ENCODE measurements at places on chromosomes 2 and 18. TPM values are rescaled to one million over a fixed set of nuclear protein-coding genes. Genes with fewer than 3 reads are reported as not detected.

The ICA1L gene
- total RNA-seq, result 10.0 TPM

The PPP4R1 gene
- 103 TPM for total RNA-seq

GRCh38 chr2:37544591-37545031 lies 126.8 kb downstream of the CDC42EP3 start:
- H3K36me3 ChIP-seq, result no peaks in the 10 kb centered on the region
- no peaks in the 10 kb centered on the region for H3K4me1 ChIP-seq
- H3K27me3 ChIP-seq, result no peaks in the 10 kb centered on the region
- DNase-seq, result no peak

DNA sequence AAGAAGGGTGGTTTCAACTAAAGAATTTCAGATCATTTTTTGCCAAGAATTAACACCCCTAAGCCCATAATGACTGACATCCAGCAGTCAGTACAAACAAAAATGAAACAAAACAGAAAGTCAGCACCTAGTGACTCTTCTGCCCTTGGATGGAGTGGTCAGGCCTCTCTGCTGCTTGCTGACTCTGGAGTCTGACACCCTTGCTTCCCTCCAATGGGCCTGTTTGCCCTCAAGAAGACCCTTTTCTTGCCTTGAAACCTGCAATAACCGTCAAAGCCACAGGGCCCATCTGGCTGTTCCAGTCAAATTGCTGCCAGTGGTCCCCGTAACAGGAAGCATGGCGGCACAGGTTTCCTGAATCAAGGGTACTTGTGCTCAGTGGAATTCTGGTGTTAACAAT lies 27.2 kb upstream of the CYTIP start:
- no peaks in the 10 kb centered on the region for H3K4me1 ChIP-seq
- no peaks in the 10 kb centered on the region for H3K36me3 ChIP-seq
- no peak overlapping the region for H3K4me3 ChIP-seq
- H3K27me3 ChIP-seq, result no peaks in the 10 kb centered on the region

The MATN3 gene
- total RNA-seq, result 2.1 TPM

GRCh38 chr18:7000484-7001096 lies 117.0 kb downstream of the LAMA1 start:
- H3K27me3 ChIP-seq, result no peaks in the 10 kb centered on the region
- no peak overlapping the region for H3K27ac ChIP-seq
- H3K4me1 ChIP-seq, result no peaks in the 10 kb centered on the region

GRCh38 chr18:46343456-46343855 lies 239.3 kb downstream of the HAUS1 start:
- no peaks in the 10 kb centered on the region for H3K36me3 ChIP-seq
- no peak overlapping the region for H3K27ac ChIP-seq
- H3K4me1 ChIP-seq, result no peaks in the 10 kb centered on the region
- no peak for DNase-seq

DNA sequence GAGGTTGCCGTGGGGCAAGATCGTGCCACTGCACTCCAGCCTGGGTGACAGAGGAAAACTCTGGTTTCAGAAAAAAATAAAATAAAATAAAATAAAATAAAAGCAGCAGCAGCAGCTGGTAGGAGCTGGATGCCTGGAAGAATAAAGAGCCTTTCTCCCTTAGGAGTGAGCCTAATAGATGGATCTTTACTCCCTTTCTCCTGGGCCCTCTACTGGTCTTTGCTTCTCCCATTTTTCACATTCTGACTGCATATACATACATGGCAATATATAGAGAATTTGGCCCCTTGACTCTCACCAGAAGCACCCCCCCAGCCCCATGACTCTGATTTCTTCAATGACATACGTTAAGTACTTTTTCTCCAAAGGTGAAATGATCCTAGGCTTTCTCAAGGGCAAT lies 9.8 kb upstream of the MALT1 start:
- H3K4me1 ChIP-seq, result no peaks in the 10 kb centered on the region
- H3K4me3 ChIP-seq, result no peak overlapping the region
- DNase-seq, result no peak
- H3K36me3 ChIP-seq, result no peaks in the 10 kb centered on the region
- H3K27me3 ChIP-seq, result no peaks in the 10 kb centered on the region
- no peak overlapping the region for H3K27ac ChIP-seq

DNA sequence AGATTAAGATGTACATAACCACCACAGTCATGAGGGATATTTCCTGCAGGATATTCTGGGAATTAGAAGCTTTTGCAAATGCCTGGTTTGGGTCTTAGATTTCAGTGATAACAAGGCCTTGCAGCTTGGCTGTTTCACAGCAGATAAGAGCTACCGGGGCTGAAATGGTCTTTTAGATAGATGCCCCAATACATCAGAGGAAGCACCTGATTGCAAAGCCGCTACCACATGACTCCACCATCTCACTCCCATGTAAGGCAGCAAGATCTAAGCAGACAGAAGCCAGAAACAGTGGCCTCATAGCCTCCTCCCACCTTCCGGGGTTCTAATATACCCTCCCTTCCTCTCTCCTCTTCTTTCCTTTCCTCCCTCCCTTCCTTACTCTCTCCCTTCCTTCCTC lies 31.1 kb upstream of the EPG5 start:
- H3K27me3 ChIP-seq, result no peaks in the 10 kb centered on the region
- H3K27ac ChIP-seq, result no peak overlapping the region
- no peaks in the 10 kb centered on the region for H3K4me1 ChIP-seq
- H3K36me3 ChIP-seq, result no peaks in the 10 kb centered on the region
- DNase-seq, result no peak

The FARP2 gene
- total RNA-seq, result 23.3 TPM

The C1GALT1C1L gene
- 3.7 TPM for total RNA-seq

DNA sequence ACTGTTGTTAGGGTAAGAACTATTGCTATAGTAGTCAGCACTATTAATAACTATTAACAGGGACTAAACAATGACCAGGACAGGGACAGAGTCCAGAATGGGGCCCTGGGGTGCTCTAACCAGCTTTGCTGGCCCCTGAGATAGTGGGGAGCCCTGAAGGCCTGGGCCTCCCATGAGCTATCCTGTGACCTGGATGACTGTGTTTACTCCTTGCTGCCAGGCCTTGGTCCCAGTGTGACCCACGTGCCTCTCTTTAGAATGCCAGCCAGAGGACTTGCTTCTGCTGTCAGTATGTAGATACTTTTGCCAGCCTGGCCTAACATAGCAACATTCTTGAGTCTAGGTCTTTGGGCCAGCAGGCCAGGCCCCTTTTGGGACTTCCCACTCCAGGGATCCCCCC lies 11.4 kb downstream of the CDK5R2 start:
- H3K4me1 ChIP-seq, result no peaks in the 10 kb centered on the region
- no peaks in the 10 kb centered on the region for H3K36me3 ChIP-seq
- no peak overlapping the region for H3K4me3 ChIP-seq
- no peak overlapping the region for H3K27ac ChIP-seq
- DNase-seq, result no peak
- H3K27me3 ChIP-seq, result no peaks in the 10 kb centered on the region

- no peaks in the 10 kb centered on the region for H3K27me3 ChIP-seq
- no peaks in the 10 kb centered on the region for H3K36me3 ChIP-seq
Observed at GRCh38 chr2:104434318-104434792, 419.6 kb upstream of the POU3F3 start.

GRCh38 chr2:226905718-226906117 lies 69.9 kb downstream of the RHBDD1 start:
- no peaks in the 10 kb centered on the region for H3K27me3 ChIP-seq
- no peak for DNase-seq
- H3K36me3 ChIP-seq, result no peaks in the 10 kb centered on the region
- no peak overlapping the region for H3K27ac ChIP-seq
- no peak overlapping the region for H3K4me3 ChIP-seq

DNA sequence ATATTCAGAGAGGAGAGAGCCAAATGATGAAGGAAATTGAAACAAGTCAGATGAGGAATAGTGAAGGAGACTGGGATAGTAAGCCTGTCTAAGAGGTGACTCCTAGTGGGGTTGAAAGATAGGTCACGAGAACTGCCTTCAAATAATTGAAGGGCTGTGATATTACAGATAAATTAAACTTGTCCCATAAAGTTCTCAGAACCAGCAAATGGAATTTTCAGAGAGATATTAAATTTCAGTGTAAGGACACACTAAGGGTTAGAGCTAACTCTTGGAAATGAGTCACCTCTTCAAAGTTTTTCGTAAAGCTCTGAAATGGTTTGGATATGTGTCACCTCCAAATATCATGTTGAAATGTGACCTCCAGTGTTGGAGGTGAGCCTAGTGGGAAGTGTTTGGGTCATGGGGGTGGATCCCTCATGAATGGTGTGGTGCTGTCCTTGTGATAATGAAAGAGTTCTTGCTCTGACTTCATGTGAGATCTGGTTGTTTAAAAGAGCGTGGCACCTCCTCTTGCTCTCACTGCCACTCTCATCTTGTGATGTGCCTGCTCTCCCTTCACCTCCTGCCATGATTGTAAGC lies 87.3 kb downstream of the BABAM2 start:
- no peak overlapping the region for H3K4me3 ChIP-seq
- H3K27ac ChIP-seq, result peak overlapping the region; percentile 7
- H3K36me3 ChIP-seq, result no peaks in the 10 kb centered on the region
- no peak for DNase-seq
- no peaks in the 10 kb centered on the region for H3K4me1 ChIP-seq

GRCh38 chr18:13501891-13502290 lies 224.5 kb downstream of the FAM210A start:
- no peak overlapping the region for H3K27ac ChIP-seq
- no peak for DNase-seq

The SOWAHC gene
- total RNA-seq, result 8.8 TPM

The IL1R1 gene
- 43.8 TPM for total RNA-seq

DNA sequence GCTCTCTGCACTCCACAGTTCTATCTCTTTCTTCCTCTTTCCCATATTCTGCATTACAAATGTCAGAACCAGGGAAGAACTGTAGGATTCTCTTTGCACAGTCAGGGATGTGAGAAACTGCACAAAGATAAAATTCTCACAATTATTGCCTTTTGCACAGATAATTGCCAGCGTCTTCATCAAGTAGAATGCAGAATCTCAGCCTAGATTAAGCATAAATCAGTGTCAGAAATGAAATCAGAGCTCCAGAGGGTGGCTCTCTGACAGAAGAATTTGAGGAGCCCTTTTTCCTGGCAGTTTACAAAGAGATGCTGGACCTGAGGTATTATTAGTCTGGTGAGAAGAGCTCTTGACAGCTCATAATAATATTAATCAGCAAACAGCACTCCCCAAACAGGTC lies 173.1 kb downstream of the PTH2R start:
- H3K4me1 ChIP-seq, result no peaks in the 10 kb centered on the region
- no peaks in the 10 kb centered on the region for H3K36me3 ChIP-seq
- DNase-seq, result no peak
- H3K27me3 ChIP-seq, result no peaks in the 10 kb centered on the region
- no peak overlapping the region for H3K4me3 ChIP-seq

- no peak for DNase-seq
- no peaks in the 10 kb centered on the region for H3K36me3 ChIP-seq
- no peaks in the 10 kb centered on the region for H3K4me1 ChIP-seq
- H3K27me3 ChIP-seq, result no peaks in the 10 kb centered on the region
Observed at GRCh38 chr2:209324281-209324680, 99.6 kb upstream of the MAP2 start.

The DYNC2LI1 gene
- 83.8 TPM for total RNA-seq

The DNER gene
- total RNA-seq, result 6.2 TPM

The SLC19A3 gene
- 0.51 TPM for total RNA-seq

DNA sequence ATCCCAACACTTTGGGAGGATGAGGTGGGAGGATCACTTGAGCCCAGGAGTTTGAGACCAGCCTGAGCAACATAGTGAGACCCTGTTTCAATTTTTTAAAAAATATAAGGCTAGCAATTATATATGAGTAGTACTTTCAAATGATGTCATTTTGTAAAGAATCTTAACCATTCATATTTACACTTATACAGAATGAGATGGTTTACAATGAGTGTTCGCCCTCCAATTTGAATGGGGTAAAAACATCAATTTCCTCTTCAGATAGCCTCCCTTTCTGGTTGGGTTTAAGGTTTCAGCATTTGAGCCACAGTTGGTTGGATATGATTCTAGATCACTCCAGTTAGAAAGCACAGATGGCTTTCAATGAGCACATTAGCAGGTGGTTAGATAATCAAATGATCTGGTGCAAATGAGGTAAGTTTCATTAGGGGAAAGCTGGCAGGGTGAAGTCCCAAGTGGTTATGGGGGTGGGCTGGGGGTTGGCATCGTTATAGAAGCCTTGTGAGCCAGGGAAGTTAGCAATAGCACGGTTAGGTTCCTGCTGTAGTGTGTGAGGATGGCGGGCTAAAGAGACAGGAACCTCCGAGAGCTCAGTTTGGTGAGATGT lies 63.9 kb downstream of the TRPM8 start:
- no peaks in the 10 kb centered on the region for H3K27me3 ChIP-seq
- H3K27ac ChIP-seq, result no peak overlapping the region
- H3K4me3 ChIP-seq, result no peak overlapping the region
